ENCODE measurements at places on chromosomes 2 and 18. TPM values are rescaled to one million over a fixed set of nuclear protein-coding genes. Genes with fewer than 3 reads are reported as not detected.
A peak's percentile ranks its signal among the peaks of the same experiment; 100 is the strongest.

The ST6GAL2 gene
- 6.2 TPM for total RNA-seq

The RNF144A gene
- total RNA-seq, result 14.2 TPM

The SLC4A5 gene
- total RNA-seq, result 12.2 TPM

The SIX3 gene
- not detected for total RNA-seq

The ITPRIPL1 gene
- total RNA-seq, result 0.36 TPM

The SOX11 gene
- 2.8 TPM for total RNA-seq

The EGR4 gene
- 0.14 TPM for total RNA-seq

The RPL37A gene
- 1,076 TPM for total RNA-seq

The CD28 gene
- 1.1 TPM for total RNA-seq

DNA sequence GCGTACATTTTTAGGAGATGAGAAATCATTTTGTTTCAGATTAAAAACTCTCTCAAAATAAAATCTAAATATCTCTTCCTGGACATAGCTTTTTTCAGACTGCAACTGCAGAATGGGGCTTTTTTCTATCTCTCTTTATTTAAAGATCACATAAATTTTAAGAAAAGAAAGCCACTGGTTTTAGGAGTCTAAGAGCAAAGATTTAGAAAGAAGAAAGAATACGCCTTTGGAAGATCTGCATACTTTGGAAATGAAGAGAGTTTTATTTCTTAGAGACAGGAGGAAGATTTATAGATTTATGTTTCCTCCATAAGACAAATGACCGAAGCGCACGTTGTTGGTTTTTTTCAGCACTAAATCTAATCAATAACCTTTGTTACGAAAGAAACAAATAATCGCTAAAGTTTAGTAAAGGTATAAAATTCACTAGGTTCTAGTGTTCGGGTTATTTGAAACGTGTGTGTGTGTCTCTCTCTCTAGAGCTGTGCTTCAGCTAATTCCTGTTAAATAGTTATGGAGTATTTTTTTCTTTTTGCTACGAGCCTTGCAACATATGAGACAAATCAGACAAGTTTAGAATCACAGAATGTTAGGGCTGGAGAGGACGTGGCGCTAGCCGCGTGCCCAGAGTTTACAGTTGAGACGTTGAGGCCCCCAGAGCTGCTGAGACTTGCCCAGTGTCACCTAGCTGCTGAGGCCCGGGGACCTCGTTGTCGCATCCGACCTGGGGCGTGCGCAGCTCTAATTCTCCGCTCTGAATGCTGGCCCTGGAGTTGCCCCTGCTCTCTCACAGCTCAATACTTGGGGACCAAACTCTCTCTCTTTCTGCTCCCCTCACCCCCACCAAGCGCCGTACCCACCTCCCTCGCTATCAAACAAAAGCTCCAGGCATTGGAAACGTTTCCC, 69.9 kb downstream of the CTAGE1 start:
- no peak for DNase-seq

- DNase-seq, result no peak
Observed at GRCh38 chr2:59754011-59754735, 799.3 kb downstream of the BCL11A start.

DNA sequence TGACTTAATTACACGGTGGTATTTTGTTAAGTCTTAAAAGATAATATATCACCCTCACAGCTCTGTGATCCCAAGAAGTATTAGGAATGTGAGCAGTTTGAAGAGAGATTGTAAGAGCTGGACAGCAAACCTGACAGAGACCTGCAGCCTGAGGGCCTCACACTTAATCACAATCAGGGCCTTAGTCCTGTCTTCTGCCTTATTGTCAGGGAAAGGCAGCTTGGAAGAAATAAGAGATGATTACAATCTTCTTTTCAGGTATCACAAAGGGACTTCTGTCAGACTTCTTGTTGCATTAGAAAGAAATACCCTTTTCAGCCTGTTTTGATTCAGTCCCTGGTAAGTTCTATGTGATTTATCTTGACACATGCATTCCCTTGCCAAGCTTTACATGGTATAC, 1433.8 kb upstream of the SLC39A10 start:
- DNase-seq, result no peak

- no peak for DNase-seq
Observed at GRCh38 chr2:6623746-6624145, 242.0 kb downstream of the CMPK2 start.

GRCh38 chr2:136207030-136207623, 89.2 kb upstream of the CXCR4 start:
- DNase-seq, result no peak

GRCh38 chr2:208280933-208281332, 14.9 kb downstream of the PIKFYVE start:
- no peak for DNase-seq

DNA sequence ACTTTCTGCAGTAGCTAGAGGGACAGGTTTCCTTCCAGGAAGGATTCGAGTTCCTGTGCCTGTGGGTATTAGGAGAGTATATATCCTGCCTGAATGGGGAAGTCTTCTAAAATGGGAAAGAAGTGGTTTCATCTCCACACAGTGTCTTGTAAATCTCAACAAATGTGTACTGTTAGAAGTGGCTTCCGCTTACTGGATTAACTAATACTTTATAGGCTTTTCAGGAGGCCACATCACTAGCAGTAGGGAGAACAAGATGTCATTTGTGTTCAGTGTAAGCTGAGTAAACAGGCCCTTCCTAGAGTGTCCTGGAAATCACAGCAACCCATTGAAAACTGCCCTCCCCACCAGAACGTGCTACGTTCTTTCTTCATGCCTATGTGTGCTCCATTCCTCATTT, 12.5 kb upstream of the POLR1B start:
- DNase-seq, result no peak

DNA sequence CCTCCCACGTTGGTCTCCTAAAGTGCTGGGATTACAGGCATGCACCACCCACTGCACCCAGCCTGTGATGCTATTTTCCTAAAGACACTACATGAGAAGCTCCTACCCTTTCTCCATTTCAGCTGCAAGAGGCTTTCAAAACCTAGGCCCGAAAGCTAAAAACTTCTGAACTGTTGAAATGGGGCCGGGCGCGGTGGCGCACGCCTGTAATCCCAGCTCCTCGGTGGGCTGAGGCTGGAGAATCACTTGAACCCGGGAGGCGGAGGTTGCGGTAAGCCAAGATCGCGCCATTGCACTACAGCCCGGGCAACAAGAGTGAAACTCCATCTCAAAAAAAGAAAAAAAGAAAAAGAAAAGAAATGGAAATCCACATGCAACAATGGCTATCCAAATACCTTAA, 18.1 kb upstream of the ANXA4 start:
- no peak for DNase-seq

DNA sequence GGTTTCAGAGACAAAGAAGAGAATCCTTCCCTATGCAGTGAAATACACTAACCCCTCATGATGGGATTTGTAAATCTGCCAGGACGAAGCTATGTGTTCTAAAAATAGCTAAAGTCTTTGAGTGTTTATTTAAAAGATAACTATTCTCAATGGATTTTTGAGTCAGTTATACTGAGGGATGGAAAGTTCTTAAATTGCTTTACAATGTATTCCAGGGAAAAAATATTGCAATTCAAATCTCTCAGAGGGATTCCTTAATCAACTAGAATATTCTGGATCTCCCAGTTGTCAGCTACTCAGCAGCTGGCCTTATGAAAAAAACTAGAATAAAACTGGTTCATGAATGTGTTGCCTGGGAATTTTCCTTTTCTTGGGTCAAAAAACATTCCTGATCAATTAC, 312.4 kb downstream of the PLCL1 start:
- no peak for DNase-seq

DNA sequence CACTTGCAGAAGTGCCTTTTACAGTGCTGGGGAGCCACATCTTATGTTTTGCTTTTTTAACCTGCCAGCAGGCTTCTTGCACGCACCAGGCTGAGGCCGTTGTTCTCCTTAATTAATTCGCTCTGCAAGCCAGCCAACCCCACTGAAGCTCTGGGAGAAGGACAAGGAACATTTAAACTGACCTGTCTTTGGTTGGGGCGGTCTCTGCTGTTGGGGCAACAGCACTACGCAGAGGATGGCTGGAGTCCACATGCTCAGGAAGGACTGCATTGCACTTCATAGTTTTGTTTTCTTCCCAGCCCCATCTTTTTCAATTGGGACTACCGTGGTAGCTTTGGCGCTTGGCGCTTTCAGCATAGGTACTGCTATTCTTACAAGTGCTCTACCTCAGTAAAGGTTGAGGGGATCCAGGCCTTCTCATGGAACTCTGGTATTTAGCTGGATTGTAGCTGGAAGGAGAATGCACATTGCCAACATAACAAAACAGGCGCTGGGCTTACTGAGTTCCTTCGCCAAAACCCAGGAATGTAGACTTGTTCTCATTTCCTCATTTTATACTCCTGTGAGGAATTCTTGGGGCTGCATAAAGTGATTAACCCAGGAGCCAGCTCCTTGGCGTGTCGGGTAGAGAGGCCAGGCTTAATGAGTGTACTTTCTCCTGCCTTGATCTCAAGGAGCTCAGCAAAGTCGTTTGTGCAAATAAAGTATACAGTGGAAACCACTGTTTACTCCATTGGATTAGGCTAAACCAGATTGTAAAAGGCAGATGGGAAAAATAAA, 146.2 kb downstream of the PRKCE start:
- DNase-seq, result no peak

- DNase-seq, result no peak
Observed at GRCh38 chr18:52481116-52481515, 141.1 kb downstream of the DCC start.

DNA sequence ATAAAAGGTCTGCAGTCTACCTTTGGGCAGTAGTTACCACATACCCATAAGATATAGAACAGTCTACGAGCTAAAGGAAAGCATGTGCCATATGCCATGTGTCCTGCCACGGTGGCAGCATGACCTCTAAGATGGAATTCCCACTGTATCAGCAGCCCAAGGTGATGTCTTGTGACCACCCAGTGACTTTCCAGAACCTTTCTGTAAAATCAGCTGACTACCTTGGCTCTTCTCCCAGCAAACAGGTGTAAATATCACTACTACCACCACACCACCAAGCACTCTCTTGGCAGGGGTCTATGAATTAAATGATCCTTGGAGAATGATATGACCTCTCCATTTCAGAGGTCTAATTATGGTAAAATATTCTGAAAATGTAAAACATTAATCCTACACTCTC, 99.6 kb downstream of the METTL8 start:
- DNase-seq, result no peak

GRCh38 chr18:35345460-35345921, 1.3 kb upstream of the ZNF24 start:
- DNase-seq, result no peak

DNA sequence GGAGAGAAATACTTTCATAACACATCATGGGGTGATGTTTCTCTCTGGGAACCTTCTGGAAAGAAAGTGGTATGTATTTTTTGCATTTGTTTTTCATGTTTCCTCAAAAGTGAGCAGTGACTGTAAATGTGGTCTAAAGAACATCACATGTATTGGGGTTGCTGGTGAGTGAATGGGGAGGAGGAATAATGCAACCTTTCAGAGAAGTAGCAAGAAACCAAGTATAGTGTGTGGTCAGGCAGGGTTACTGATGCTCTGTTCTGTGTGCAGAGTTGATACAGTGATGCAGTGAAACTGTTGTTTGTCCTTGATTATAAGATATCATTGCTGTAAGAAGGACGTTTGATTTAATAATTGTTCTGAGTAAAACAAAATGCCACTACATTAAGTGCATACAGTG, 24.1 kb downstream of the ADNP2 start:
- DNase-seq, result no peak

DNA sequence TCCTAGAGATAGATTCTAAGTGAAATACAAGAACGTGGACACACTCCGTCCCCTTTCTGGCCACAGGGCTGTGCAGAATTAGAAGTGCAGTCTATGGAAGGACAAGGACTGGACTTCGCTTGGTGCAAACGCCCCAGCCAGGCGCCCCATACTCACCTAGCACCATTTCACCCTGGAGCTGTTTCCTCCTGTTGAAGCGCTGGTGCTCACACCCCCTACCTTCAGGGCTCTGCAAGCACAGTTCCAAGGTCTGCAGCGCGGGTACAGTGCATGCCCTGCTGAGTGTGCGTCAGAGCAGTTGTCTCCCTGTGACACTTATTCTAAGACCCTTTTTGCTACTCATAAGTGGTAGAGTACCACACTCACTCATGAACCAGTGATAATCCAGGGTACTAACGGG, 3.0 kb downstream of the HPCAL1 start:
- no peak for DNase-seq

GRCh38 chr18:13909141-13909940, 6.0 kb downstream of the MC2R start:
- no peak for DNase-seq

GRCh38 chr2:101112772-101113157, 38.4 kb downstream of the TBC1D8 start:
- DNase-seq, result no peak

DNA sequence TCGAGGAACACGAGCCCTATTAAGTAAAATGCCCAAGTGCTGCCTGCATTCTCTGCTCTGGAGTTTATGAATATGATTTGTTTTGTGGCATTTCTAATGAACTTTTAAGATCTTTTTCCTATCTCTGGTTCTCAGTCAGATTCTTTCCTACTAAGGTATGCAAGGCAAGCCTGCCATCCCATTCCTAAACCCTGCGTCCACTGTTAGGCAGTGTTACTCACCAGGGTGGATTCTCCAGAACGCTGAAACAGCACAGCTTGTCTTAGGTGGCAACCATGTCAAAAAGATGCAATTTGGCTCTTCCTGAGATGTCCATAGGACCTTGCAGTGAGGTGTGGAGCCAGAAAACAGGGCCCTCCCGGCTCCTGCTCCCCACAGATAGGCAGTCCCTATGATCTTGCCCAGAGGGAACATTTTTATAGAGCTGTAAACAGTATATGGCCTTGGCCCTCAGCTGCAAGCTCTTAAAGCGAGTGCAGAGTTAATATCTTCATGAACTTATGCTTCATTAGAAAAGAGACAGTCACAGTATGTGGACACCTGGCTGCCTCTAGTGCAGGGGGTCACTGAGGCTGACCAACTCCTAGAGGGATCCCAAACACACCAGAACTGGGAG, 84.4 kb downstream of the TPGS2 start:
- no peak for DNase-seq

- no peak for DNase-seq
Observed at GRCh38 chr2:1461507-1462390, 48.5 kb downstream of the TPO start.

DNA sequence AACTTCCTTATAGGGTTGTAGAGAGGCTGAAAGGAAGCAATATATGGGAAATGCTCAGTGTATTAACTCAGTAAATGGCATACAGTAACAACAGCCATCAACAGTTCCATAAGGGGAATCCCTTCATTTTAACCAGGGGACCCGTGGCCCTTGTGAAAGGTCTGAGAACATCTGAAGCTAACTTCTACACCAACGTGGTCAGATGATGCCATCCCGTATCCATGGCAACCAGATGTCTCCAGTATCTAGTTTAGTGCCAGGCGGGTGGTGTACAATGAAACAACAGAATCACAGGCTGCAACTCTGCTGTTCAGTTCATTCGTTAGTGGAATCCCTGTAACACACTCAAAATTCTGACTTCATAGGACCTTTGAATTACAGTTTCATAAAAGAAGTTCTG, 162.3 kb downstream of the TGIF1 start:
- DNase-seq, result peak; percentile 37

GRCh38 chr2:10079266-10079869, 843 bp downstream of the CYS1 start:
- DNase-seq, result peak; percentile 87

DNA sequence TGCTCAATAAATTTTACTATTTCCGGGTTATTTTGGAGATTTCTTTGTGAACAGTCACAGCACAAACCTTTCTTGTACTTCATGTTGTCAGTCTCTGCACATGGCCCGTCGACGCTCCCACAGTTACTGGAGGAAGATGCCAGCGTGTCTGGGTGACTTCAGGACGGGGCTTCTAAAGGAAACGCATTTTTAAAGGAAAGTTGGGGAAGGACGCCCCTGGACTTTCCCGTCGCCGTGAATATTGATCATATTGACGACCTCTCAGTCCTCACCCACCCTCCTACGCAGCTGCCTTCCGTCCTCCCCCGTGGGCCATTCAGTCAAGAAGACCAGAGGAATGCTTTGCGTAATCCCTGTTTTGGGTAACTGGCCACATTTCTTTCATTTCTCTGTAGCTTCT, 71.1 kb upstream of the SNTG2 start:
- no peak for DNase-seq

All from sigmoid colon (tissue), 7 donors.